ENCODE measurements at places on chromosomes 2 and 18.

- no peak for DNase-seq
Observed at GRCh38 chr2:207308519-207309224, 142.9 kb upstream of the KLF7 start.

GRCh38 chr2:184956856-184957255 lies 358.5 kb downstream of the ZNF804A start:
- no peak for DNase-seq

- DNase-seq, result no peak
Observed at GRCh38 chr2:182924306-182924705, 57.9 kb upstream of the FRZB start.

DNA sequence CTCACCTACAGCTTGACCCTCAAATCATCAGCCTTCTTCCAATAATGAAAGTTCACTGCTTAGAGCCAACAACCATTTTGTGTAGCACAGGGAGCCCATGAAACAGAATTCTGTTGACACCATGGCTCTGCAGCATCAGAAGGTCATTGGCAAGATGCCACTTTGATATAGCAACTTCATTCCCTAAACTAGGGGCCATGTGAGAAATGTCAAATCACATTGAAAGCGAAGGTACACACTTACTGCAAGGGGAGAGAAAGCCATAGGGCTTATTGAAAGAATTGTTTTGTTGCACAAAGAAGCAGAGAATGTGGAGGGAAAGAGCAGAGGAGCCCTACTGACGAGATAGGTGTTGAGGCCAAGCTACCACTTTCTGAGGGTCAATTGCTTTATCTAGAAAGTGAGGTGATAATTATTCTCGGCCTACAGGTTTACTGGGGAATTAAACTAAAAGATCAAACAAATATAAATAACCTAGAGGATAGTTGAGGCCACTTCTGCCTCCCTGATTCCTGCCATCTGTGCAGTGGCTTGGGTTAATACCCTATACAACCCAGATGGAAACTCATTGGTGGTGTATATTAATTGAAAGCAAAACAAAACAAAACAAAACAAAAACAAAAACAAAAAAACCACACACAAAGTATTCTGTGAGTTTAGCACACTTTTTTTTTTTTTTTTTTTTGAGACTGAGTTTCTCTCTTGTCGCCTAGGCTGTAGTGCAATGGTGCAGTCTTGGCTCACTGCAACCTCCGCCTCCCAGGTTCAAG lies 5.9 kb upstream of the ABCA12 start:
- DNase-seq, result no peak

- no peak for DNase-seq
Observed at GRCh38 chr2:238868067-238868524, 20.2 kb downstream of the TWIST2 start.

GRCh38 chr2:119531292-119531691 lies 7.0 kb upstream of the SCTR start:
- no peak for DNase-seq

- DNase-seq, result no peak
Observed at GRCh38 chr2:43984533-43984932, 11.3 kb downstream of the LRPPRC start.

- DNase-seq, result no peak
Observed at GRCh38 chr2:52844701-52845423, 922.7 kb upstream of the CHAC2 start.

GRCh38 chr18:75304678-75305557 lies 94.3 kb downstream of the TSHZ1 start:
- DNase-seq, result no peak

DNA sequence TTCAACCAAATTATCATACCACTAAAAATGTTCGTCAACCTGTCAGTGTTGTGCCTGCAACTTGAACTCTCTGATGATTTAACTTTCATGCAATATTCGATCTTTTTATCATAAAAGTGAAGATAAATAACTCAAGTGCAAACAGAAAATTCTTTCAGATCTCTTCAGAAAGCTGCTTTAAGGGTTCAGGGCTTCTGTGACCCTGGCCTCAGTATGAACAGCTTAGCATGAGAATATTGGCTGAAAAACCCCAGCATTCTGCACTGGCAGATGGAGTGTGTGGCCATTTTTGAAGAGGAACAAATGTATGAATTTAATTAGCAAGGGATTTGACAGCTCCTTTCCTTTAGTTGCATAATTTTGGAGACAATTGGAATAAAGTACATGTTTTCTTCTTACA lies 851.4 kb upstream of the SOX11 start:
- no peak for DNase-seq

- DNase-seq, result no peak
Observed at GRCh38 chr18:50008306-50008705, 186.6 kb downstream of the MYO5B start.

GRCh38 chr2:81061016-81061415 lies 756.5 kb upstream of the LRRTM1 start:
- no peak for DNase-seq

- peak; percentile 29 for DNase-seq
Observed at GRCh38 chr18:56645415-56646016, 5.6 kb upstream of the WDR7 start.

DNA sequence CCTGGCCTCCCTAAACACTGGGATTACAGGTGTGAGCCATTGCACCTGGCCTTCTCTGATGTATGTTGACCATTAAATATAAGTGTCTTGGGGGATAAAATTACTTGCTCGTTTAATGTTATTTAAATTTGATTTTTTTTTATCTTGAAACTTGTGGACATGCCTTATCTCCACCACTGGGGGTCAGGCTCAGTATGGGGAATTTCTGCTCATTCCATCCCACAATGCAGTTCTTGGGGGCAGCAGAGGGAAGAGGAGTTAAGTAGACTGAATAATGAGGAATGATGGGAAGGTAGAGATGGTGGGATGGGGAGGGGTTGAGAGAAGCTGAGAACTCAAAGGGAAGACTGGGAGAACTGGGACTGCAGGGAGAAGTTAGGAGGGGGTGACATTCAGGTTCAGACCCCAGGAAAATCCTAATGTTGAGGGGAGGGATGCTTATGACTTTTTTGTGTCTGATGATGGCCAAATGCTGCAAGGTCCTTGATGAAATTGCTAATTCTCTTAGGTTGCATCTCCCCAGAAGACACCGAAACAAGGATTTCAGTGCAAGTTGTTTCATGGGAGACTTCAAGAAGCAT lies 174.2 kb downstream of the MIB1 start:
- no peak for DNase-seq

DNA sequence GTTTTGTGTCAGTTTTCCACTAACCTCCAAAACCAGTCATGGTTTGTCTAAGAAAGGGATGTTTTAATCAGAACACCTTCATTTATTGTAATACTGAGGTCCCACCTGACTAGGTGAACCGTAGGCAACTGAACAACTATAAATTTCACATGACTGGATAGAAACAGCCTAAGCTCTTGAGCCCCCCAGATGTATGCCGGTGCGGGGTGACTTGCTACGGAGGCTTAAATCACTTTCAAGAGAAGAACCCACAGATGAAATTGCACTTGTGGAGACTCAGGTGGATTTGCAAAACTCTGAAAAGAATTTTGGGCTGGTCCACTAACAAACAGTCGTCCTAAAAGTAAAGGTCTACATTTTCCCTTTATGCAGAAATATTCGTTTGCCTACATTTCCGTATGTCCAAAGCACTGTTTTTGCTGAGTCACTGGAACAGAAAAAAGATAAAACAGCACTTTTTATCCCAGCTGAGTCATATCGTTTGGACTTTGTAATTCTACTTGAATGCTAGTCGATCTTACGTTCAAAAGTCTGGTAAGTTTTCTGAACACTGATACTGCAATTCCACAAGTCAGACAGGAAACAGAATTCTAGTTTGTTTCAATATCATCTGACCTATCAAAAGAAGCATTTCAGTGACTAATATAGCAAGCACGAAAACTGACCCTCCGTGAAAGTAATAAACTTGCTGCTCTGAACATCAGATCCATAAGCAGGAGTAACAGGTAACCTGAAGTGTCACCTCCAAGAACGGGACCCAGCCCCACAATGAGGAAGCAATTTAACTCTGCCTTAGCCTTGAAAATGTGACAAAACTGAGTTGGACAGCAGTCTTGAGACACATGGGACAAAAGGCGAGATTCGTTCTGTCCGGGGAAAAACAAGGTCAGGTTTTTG lies 18.1 kb downstream of the ZNF516 start:
- DNase-seq, result no peak
